Osteoblast (primary cell): ENCODE measurements at places on chromosomes 1 and 21. TPM values are rescaled to one million over a fixed set of nuclear protein-coding genes. Genes with fewer than 3 reads are reported as not detected.

The UBL4B gene
- 1.1 and 1.8 TPM in 2 replicates for total RNA-seq

DNA sequence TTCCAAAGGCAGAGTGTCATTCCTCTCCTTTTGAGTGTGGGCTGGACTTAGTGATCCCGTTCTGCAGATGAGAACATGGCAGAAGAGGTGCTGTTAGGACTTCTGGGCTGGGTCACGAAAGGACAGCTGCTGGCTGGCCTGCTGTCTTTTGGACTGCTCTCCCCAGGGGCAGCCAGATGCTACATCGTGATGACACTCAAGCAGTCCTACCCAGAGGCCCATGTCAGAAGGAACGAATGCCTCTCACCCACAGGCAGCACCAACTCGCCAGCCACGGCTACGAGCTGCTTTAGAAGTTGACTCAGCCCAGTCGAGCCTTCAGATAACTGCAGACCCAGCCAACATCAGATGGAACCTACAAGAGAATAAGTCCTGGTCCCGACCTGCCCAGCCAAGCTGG, 156.5 kb downstream of the KCNJ6 start:
- no peak for DNase-seq

The CZIB gene
- 63.7 and 65.4 TPM in 2 replicates for total RNA-seq

GRCh38 chr1:55604179-55604578, 389.0 kb upstream of the USP24 start:
- DNase-seq, result no peak

The ANGPTL3 gene
- under 0.01 TPM in 1 of 2 replicates, not detected in the other for total RNA-seq
